ENCODE measurements at places on chromosomes 3 and 15. TPM values are rescaled to one million over a fixed set of nuclear protein-coding genes. Genes with fewer than 3 reads are reported as not detected.

Gene NDUFB4
- total RNA-seq = 188 TPM

Gene AMIGO3
- 2.0 TPM for total RNA-seq

Gene SEC62
- 36.3 TPM for total RNA-seq

Gene CFAP100
- total RNA-seq = not detected

Gene SECISBP2L
- 8.2 TPM for total RNA-seq

Gene CADPS
- 0.18 TPM for total RNA-seq

Gene B3GNT5
- 21.6 TPM for total RNA-seq

Gene DUOXA1
- total RNA-seq = 0.30 TPM

Gene GCSAM
- total RNA-seq = not detected

Gene TIGIT
- total RNA-seq = 0.20 TPM

Gene TM4SF1
- total RNA-seq = 543 TPM

Gene GPR149
- not detected for total RNA-seq

Gene ESYT3
- total RNA-seq = 0.40 TPM

Gene ZNF662
- 0.40 TPM for total RNA-seq

Gene MYO5A
- total RNA-seq = 31.3 TPM

Gene SLTM
- total RNA-seq = 75.8 TPM

Gene GABRA5
- 0.97 TPM for total RNA-seq

Gene IL17RD
- 5.7 TPM for total RNA-seq

Gene CCR8
- total RNA-seq = not detected

Gene PLA1A
- total RNA-seq = not detected

Gene PYGO1
- 3.3 TPM for total RNA-seq

Gene NR1I2
- total RNA-seq = 0.03 TPM

Gene CSTA
- total RNA-seq = 1.7 TPM

Data from HT1080 (cell line).